ENCODE measurements at places on chromosomes 3 and 15.

DNA sequence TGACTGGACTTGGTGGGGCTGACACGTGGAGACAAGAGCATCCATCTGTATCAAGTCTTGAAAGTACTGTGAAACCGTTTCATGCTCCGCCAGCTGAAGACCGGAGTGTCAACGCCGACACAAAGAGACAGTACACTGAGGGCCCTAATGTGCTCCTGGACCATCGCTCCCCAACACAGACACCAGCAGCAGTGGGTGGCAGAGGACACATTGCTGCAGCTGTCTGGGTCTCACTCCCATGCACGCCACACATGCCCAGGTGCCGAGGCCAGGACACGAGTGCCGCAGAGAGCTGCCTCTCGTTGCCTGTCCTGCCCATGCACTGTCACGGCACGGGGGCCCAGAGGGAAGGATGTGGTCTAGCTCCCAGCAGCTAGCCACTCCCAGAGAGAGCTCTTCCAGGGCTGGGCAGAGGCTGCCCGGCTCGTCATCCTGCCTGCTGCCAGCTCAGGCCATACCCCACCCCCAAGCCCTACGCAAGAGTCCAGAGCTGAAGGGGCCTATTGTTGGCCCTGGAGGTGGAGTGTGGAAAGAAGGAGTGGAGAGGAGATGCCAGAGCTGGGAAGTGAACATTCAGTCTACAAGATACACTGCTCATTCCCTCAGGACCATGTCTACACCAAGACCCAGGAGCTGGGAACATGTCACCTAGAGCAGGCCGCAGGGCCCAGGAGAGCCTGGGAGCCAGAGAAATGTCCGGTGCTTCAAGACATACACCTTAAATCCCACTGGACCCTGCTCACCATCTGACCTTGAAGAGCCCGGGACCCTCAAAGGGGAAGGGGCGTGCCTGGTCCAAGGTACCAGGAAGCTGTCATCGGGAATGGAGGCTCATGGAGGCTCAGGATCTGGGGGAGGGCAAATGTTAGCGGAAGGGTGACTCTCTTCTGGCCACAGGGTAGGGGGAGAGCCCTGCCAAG, 7.7 kb downstream of the TNK2 start:
- DNase-seq = no peak

DNA sequence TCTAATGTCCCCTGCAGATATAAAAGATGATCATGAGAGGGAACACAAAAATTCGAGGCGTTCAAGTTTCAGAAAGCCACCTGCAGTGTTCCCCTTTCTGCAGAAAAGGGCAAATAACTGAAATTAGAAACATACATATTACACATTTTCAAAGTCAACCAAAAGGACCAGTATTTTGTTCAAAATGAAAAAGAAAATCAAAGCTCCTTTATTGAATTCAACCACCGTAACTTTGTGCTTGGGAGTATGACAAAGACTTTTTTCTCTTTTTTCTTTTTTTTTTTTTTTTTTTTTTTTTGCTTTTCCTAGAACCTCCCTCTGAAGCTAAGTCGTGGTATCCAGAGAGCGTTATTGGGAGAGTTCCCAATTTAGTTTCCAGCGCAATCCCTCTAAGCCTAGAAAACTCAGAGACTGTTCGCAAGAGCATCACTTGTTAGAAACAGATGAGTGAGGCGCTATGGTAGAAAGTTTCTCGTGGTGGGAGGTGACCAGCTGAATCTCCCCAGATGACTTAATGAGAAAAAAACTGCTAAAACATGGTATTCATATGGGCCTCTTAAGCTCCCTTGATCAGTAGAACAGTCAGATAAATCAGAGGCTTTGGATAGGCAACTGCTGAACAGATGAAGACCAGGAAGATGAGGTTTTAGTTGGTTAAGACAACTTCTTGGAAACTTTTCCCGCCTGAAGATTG, 77.4 kb downstream of the MB21D2 start:
- DNase-seq = no peak

DNA sequence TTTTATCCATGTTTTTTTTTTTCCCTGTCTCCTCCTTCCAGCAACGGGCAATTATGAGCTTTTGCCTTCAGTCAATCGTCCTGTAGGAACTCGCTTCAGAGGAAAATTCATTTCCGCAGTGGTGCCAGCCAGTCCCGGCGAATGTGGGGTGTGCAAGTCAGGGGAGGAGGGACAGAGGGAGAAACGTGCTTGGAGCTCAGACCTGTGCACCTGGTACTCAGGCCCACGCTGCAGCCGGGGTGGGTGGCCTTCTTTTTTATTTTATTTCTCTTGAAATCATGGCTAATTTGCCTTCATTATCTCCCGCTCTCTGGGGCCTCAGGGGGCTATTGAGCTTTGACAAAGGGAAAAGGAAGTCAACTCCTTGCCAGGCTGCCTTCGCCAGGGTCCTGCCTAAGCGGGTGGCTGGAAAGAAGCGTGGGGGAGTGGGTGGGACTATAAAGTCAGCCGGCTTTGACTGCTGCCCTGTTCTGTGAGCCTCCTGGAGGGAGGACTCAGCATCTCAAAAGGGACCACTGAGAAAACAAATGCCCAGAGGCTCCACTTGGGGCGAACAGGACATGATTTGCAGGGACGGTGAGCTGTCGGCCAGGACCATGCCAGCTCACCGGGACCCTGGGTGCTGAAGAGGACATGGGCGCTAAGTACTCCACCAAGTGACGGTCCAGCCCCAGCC, 5.5 kb downstream of the GRIP2 start:
- DNase-seq = no peak

GRCh38 chr3:43534675-43535074, 87.1 kb downstream of the ANO10 start:
- no peak for DNase-seq
